Activated CD8-positive, alpha-beta T cell treated with anti-CD3 and anti-CD28 coated beads for 36 hours (primary cell): ENCODE measurements at places on chromosomes 1 and 21. TPM values are rescaled to one million over a fixed set of nuclear protein-coding genes. Genes with fewer than 3 reads are reported as not detected.
A peak's percentile ranks its signal among the peaks of the same experiment; 100 is the strongest.

The CBS gene
- 91.3 TPM for total RNA-seq

- H3K27ac ChIP-seq = no peak overlapping the region
- no peaks in the 10 kb centered on the region for H3K36me3 ChIP-seq
- H3K27me3 ChIP-seq = no peaks in the 10 kb centered on the region
- DNase-seq = no peak
- no peaks in the 10 kb centered on the region for H3K4me1 ChIP-seq
- no peak overlapping the region for H3K4me3 ChIP-seq
Observed at GRCh38 chr1:174693085-174693484, 245.3 kb downstream of the GPR52 start.

DNA sequence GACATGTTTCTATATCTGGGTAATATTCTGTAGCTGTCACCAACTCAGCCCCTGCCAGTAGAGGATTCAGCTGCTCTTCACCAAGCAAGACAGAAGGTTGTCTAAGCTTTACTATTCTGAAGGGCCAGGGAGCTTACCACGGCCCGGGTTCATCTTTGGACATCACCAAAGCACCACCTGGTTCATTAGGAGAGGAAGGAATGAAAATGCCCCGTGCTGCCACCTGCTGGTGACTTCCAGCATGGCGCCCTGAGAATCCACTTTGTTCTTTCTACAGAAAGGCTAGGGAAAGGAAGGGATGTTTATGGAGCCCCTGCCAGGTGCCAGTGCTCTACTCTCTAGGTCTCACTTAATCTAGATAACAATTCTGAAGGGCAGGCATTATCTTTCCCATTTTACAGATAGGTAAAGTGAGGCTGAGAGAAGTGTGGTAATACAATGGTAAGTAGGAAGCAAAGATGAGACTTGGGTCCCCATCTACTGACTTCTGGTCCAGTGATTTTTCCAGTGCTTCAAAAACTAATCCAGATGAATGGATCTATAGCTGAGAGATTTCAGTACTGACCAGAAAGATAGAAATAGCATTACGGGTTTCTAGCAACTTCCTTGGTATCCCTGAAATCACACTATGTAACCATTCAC is 79.5 kb downstream of the BEND5 start:
- no peak overlapping the region for H3K27ac ChIP-seq
- no peaks in the 10 kb centered on the region for H3K4me1 ChIP-seq
- no peaks in the 10 kb centered on the region for H3K36me3 ChIP-seq
- peaks cover 17% of the 10 kb centered on the region for H3K27me3 ChIP-seq
- H3K4me3 ChIP-seq = no peak overlapping the region
- DNase-seq = peak; percentile 78

GRCh38 chr1:244836135-244836521 is 670 bp downstream of the COX20 start:
- peaks cover 51% of the 10 kb centered on the region for H3K36me3 ChIP-seq
- H3K27ac ChIP-seq = peak overlapping the region; percentile 98
- peaks cover 44% of the 10 kb centered on the region for H3K4me1 ChIP-seq
- peak overlapping the region; percentile 93 for H3K4me3 ChIP-seq
- no peak for DNase-seq
- H3K27me3 ChIP-seq = no peaks in the 10 kb centered on the region

The ORC1 gene
- total RNA-seq = 51.8 TPM

GRCh38 chr1:7827126-7827955 is 25.5 kb downstream of the UTS2 start:
- peak overlapping the region; percentile 74 for H3K4me3 ChIP-seq
- peak overlapping the region; percentile 80 for H3K27ac ChIP-seq
- H3K27me3 ChIP-seq = no peaks in the 10 kb centered on the region

DNA sequence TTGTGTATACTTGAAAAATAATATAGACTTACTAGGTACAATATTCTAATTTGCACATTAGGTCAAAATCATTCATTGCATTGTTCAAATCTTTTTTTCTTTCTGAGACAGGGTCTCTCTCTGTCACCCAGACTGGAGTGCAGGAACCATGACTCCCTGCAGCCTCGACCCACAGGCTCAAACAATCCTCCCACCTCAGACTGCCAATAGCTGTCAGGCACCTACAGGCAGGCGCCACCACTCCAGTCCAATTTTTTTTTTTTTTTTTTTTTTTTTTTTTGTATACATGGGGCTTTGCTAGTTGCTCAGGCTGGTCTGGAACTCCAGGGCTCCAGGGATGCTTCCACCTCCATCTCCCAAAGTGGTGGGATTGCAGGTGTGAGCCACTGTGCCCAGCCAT is 656.9 kb downstream of the KCNT2 start:
- no peaks in the 10 kb centered on the region for H3K36me3 ChIP-seq
- H3K27me3 ChIP-seq = no peaks in the 10 kb centered on the region
- no peaks in the 10 kb centered on the region for H3K4me1 ChIP-seq
- DNase-seq = no peak
- H3K27ac ChIP-seq = no peak overlapping the region

DNA sequence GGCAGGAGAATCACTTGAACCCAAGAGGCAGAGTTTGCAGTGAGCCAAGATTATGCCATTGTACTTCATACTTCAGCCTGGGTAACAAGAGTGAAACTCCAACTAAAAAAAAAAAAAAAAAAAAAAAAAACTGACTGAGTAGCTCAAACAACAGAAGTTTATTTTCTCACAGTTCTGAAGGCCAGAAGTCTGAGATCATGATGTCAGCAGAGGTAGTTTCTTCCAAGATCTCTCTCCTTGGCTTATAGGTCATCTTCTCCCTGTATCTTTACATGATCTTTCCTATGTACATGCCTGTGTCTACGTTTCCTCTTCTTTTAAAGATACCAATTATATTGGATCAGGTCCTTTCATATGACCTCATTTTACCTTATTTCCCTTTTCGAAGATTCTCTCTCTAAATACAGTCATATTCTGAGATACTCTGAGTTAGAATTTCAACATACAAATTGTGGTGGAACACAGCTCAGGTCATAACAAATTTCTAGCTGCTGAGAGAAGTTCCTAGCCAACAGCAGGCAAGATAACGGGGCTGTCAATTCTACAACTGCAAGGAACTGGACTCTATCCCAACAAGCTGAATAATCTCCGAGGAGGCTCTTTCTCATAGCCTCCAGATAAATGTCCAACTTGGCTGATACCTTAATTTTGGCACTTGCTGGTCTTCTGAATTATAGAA is 187.7 kb upstream of the ADAMTS5 start:
- no peak overlapping the region for H3K27ac ChIP-seq
- no peak overlapping the region for H3K4me3 ChIP-seq
- H3K27me3 ChIP-seq = no peaks in the 10 kb centered on the region
- no peak for DNase-seq

The STIL gene
- 22.8 TPM for total RNA-seq

The PRXL2B gene
- 39.1 TPM for total RNA-seq
